ENCODE measurements at places on chromosomes 7 and 10.

- no peak for DNase-seq
Measured at GRCh38 chr7:30647589-30648364, 34.5 kb downstream of the CRHR2 start.

DNA sequence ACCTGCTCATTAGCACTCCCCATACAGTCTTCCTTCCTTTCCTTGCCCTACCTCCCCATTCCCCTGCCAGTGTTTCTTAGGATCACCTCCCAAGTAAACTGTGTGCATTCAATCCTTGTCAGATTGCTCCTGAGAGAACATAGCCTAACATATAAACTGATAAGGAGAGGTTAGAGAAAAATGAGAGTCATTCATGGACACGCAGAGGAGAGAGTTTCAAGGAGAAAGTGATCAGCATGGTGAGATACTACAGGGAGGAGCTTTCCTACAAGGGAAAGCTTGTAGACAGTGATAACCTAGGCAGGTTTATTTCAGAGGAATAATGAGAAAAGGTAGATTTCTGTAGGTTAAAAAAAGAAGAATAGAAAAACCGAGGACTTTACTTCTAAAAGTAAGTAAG lies 2.8 kb upstream of the ZC3HAV1L start:
- no peak for DNase-seq

GRCh38 chr10:113158183-113158582 lies 208.1 kb downstream of the TCF7L2 start:
- DNase-seq = no peak

DNA sequence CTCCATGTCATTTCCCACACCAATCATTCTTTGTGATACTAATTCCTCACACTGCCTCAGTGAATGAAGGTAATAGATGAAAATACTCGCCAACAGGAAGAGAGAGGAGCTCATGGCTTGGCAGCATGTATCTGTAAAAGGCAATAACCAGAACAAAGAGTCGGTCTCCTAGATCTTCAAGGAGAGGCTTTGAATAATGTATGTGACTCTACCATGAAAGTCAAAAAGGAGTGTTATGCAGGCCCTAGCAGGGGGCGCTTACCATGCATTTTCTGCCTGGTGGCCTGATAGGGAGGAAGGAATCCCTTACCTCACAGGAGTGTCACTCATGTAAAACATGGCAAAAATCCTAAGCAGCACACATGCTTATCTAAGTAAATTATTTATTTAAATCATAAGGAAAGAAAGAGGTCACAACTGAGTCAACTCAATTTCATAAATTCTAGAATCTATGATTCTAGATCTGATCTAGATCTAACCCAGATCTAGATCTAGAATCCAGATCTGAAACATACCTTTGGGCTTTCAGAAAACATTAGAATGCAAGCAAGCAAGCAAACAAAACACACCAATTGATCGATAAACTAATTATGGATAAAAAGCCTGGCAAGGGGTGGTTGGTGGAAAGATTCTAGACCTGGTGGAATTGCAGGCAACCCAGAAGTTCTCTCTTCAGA lies 226.3 kb upstream of the KLF6 start:
- DNase-seq = no peak

DNA sequence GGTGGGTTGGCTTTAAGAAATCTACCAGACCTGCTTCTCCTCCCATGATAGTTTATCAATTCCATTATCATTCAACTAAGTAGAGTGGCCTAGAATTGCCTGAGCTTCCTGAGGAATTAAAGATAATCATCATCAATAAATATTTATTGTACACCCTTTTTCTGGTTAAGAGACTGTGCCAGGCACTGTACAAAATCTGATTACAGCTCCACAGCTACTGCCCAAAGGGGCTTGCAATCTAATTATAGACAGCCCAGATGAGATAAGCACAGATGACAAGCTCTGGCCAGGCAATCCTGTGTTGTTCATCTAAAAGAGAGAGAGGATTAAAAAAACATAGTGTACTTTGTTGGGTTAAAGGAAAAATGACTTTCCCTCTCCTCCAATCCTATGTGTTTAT lies 586.4 kb downstream of the GATA3 start:
- DNase-seq = no peak

- DNase-seq = peak; percentile 51
Measured at GRCh38 chr10:77638321-77639101, 903 bp upstream of the KCNMA1 start.

- DNase-seq = no peak
Measured at GRCh38 chr10:75229971-75230370, 5.8 kb downstream of the COMTD1 start.

DNA sequence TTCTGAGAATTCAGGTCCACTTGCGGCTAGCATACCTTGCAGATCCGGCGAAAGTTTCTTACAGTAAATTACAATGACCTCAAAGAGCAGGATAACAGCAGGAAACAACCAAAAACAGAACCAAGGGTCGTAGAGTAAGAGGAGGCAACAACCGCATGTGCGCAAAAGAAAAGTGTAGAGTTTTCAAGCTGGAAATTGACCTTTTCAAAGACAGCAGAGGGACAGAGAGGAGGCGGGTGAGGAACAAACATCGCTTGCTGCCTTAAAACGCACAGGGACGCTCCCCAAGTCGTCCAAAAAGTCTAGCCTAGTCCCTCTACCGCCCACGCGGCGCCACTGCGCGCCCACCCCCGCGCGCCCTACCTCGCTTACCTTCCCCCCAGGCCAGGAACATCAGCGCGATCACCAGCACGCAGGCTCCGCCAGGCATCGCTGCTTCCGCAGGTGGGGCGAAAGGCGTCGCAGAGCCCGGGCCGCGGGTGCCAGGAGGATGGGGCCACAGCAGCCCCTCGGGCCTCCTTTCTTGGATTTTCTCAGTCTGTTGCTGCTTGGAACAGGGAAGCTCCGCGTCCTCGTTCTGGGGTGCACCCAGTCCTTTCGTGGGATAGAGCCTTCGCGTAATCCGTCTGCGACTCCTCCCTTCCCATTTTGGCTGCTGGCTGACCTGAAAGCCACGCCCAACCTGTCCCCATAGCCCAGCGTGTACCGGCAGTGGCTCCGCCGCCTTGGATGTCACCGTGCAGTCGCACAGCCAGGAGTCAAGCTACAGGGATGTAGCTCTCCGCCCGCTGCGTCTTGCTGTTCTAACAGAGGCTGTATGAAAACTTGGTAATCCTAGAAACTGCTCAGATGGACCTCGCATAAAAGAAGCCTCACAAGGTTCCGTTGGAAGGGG lies at the start of gene VWDE:
Gene VWDE (minus strand): TSS at position 579 of the 895 bp plus-strand sequence. CDS start 149 bp downstream, at position 430.
- peak; percentile 38 for DNase-seq

DNA sequence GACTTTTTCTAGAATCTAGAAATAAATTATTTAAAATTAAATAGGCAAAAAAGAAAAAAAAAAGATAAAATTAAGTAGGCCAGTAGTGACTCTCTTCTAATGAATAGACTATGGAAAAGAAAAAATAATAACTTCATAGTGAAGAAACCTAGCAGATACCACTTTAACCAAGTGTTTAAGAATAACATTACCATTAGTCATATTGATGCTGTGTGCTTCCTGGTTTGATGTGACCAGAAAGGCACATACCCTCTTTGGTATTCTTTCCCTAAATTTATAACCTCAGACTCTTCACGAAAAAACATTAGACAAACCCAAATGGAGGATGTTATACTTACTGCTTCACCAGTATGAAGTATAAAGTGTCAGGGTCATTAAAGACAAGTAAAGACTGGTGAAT lies 42.6 kb downstream of the KIF20B start:
- no peak for DNase-seq

- DNase-seq = no peak
Measured at GRCh38 chr7:104328296-104328969, at the start of gene LHFPL3. TSS of gene LHFPL3 (plus strand) at chr7:104328603.

DNA sequence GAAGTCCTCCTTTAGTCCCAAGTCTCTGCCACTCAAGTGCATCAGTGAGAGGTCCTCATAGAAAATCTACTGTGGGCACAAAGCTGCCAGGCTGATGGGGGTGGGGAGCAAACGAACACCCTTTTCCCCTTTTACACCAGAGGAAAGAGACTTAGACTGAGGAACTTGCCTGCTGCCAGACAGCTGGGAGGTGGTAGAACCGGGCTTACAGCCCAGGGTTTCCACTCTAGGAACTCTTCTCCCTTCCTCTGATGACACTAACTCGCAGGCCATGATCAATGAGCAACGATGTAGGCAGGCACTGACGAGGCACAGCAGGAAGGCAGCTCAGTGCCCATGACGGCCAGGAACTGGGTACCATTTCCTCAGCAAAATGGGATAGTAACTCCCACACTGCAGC lies 11.0 kb upstream of the SH2D4B start:
- no peak for DNase-seq

DNA sequence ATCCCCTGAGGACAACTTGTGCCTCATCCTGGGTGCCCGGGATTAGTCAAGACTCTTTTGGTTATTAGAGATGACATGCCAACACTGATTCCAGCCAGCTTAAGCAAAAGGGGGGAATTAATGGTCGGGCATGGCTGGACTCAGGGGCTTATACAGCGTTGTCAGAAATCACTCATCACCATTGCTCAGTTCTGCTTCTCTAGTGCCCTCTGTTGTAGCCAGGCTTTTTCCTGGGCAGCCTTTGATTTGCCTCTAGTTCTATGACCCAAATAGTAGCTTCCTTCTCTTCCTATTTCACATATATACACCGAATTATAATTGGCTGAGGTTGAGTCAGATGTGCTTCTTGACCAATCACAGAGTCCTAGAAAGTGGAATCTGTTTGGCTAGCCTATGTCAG lies 192.0 kb upstream of the HABP2 start:
- no peak for DNase-seq

DNA sequence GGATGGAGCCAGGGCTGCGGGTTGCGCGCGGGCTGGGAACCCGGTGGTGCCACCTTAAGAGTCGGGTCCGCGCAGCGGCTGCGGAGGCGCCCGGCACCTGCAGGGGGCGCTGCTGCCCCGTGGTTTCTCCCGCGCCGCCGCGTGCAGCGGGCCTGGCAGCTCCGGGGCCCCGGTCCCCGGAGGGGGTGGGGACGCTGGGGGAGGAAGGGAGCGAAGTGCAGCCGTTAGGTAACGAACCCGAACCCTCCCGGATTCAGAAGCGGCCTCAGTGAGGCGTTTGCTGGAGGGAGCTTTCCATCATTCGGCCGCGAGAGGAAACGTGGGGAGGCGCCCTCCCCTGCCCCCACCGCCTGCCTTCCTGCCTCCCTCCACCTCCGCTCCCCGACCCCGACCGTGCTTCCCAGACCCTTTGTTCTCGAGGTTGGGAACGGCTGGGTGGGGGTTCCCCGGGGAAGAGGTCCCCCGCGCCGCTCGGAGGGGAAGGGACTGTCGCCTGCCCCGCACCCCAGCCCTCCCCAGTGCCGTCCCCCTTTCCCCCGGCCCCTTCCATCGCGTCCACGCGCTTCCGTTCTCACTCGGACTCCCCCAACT lies 29.6 kb downstream of the SKIDA1 start:
- peak; percentile 96 for DNase-seq

DNA sequence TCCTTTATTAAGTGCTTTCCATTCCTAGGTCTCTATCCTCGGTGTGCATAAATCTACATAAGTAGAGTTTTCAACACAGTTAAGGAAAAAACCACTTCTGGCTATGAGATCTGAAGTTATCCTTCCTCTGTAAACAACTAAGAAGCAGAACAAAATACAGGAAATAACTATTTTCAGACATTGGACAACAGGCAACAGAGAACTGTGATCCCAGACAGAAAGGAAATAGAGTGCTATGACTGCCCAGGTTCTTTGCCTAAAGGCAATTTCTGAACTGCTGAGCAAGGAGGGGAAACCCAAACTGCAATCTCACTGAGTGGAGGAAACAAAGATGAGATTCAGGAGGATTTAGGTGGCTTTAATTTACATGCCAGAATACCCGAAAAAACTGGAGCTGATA lies 285.4 kb downstream of the SNX13 start:
- no peak for DNase-seq
